ENCODE measurements at places on chromosomes 13 and 19.
A peak's percentile ranks its signal among the peaks of the same experiment; 100 is the strongest.

GRCh38 chr19:46426035-46426505 lies 2.7 kb downstream of the PNMA8C start:
- DNase-seq = no peak
- H3K4me3 ChIP-seq = peak overlapping the region; percentile 44
- peak overlapping the region; percentile 79 for H3K27ac ChIP-seq

- no peak overlapping the region for H3K4me3 ChIP-seq
- no peaks in the 10 kb centered on the region for H3K36me3 ChIP-seq
- no peak for DNase-seq
- no peaks in the 10 kb centered on the region for H3K4me1 ChIP-seq
These were observed 115.8 kb downstream of the ZNF675 start for GRCh38 chr19:23571175-23571574.

GRCh38 chr13:65133094-65133493 lies 2097.0 kb downstream of the PCDH9 start:
- no peak overlapping the region for H3K27ac ChIP-seq
- H3K27me3 ChIP-seq = no peaks in the 10 kb centered on the region
- DNase-seq = no peak
- H3K4me3 ChIP-seq = no peak overlapping the region
- H3K4me1 ChIP-seq = no peaks in the 10 kb centered on the region
- no peaks in the 10 kb centered on the region for H3K36me3 ChIP-seq

- DNase-seq = no peak
- no peak overlapping the region for H3K27ac ChIP-seq
- no peaks in the 10 kb centered on the region for H3K27me3 ChIP-seq
- no peaks in the 10 kb centered on the region for H3K36me3 ChIP-seq
- H3K4me1 ChIP-seq = no peaks in the 10 kb centered on the region
These were observed 442.7 kb downstream of the OXGR1 start for GRCh38 chr13:96551546-96551945.

DNA sequence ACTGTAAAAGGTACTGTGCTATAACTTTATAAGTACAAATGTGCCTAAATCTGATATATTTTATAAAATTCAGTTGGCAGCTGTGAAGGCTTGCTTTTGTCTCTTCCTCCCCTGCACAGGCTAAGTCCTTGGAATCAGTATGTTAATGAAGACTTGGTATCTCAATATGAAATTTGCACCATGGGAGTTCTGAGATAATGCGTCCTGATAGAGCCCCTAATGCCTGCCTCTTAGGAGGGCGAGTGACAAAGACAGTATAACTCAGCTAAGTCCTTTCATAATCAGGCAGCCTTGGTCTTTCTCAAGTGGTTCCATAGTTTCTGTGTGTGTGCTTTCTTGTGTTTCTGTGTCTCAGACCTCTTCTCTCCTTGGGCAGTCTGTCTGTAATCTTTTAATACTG lies 14.7 kb downstream of the LRCH1 start:
- no peak overlapping the region for H3K4me3 ChIP-seq
- H3K27me3 ChIP-seq = no peaks in the 10 kb centered on the region
- H3K4me1 ChIP-seq = peaks cover 15% of the 10 kb centered on the region
- H3K36me3 ChIP-seq = no peaks in the 10 kb centered on the region
- H3K27ac ChIP-seq = no peak overlapping the region

DNA sequence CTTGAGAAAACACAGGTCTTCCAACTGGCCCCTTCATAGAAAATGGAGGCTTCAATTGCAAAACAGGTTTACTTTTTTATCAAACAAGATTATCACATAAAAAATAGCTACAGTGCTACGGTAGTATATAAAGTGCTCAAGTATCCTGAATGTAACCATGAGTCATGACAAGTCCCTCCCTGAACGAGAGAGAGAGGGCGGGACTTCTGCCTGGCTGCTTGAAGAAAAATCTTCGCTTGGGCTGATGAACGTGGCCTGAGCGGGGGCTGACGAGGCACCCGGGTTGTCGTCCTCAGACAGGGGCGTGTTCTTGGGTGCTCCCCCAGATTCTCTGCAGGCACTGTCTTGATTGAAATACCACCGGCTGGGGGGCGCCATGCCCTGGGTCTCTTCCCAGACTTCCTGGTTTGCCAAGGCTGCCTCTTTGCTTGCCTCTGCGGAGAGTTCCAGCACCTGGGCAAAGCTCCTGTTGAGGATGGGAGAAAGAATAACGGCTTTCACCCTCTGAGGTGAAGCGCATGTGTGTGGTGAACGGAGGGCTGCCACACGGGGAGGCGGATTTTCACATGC lies 23.2 kb upstream of the CPAMD8 start:
- H3K4me1 ChIP-seq = no peaks in the 10 kb centered on the region
- no peak for DNase-seq
- no peaks in the 10 kb centered on the region for H3K36me3 ChIP-seq
- no peak overlapping the region for H3K4me3 ChIP-seq

DNA sequence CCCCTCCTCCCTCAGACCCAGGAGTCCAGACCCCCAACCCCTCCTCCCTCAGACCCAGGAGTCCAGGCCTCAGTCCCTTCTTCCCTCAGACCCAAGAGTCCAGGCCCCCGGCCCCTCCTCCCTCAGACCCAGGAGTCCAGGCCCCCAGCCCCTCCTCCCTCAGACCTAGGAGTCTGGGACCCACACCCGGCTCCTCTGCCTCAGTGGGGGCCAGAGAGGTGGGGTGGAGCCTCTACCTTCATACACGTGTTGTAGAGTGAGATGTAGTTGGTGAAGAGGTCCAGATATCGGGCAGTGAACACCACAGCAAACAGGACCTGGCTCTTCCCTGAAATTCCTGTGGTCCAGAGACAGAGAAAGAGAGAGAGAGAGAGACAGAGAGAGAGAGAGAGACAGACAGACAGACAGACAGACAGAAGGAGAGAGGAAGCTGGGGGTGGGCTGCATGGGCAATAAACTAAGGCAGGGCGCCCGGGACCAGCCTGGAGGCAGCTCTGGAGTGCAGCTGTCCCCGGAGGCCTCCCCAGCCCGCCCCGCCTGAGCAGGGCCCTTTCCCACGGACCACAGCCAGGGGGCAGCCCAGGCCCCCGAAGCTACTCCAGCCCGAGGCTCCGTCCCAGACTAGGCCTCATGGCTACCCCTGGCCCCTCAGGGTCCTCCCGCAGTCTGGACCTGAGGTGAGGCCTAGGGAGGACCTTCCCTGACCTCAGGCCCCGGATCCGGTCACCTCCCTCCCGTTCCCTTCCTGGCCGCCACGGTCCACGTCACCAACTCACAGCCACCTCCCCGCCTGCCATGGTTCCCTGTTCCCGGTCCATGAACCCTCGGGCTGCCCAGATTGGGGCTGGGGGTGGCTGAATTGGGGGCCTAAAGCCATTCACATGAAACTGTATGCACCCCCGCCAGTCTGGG lies 907 bp downstream of the KDELR1 start:
- H3K4me1 ChIP-seq = peaks cover 9% of the 10 kb centered on the region
- H3K4me3 ChIP-seq = peak overlapping the region; percentile 73

GRCh38 chr19:49210108-49210900 lies 52.7 kb downstream of the TRPM4 start:
- no peaks in the 10 kb centered on the region for H3K36me3 ChIP-seq
- DNase-seq = peak; percentile 70
- H3K4me1 ChIP-seq = peaks cover 6% of the 10 kb centered on the region
- no peaks in the 10 kb centered on the region for H3K27me3 ChIP-seq

GRCh38 chr13:66556306-66556705 lies 673.8 kb downstream of the PCDH9 start:
- H3K4me1 ChIP-seq = no peaks in the 10 kb centered on the region
- DNase-seq = no peak
- H3K36me3 ChIP-seq = no peaks in the 10 kb centered on the region

DNA sequence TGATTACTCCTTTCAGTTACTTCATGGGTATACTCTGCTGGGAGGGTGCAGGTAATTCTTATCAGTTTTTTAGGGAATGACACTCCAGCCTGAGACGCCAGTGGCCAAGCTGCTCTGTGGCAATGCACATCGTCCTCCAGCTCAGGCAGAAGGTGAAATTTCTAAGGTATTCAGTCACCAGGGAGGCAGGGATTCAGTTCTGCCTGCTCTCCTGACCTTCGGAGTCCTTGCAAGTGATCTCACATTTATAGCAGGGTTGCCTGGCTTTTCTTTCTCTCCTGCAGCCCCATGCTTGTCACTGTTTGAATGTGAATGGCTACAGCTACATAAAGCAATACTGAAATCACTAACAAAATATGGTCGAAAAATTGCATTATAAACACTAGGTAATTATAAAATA lies 1447.5 kb downstream of the EFNB2 start:
- DNase-seq = no peak
- no peaks in the 10 kb centered on the region for H3K27me3 ChIP-seq
- no peaks in the 10 kb centered on the region for H3K36me3 ChIP-seq

- H3K36me3 ChIP-seq = no peaks in the 10 kb centered on the region
- H3K4me3 ChIP-seq = no peak overlapping the region
- no peak overlapping the region for H3K27ac ChIP-seq
- peaks cover 19% of the 10 kb centered on the region for H3K4me1 ChIP-seq
- H3K27me3 ChIP-seq = no peaks in the 10 kb centered on the region
These were observed 68.1 kb downstream of the GNG7 start for GRCh38 chr19:2634228-2634951.

GRCh38 chr19:43562698-43563241 lies 12.6 kb downstream of the XRCC1 start:
- no peaks in the 10 kb centered on the region for H3K36me3 ChIP-seq
- peaks cover 3% of the 10 kb centered on the region for H3K4me1 ChIP-seq
- no peak overlapping the region for H3K27ac ChIP-seq
- no peaks in the 10 kb centered on the region for H3K27me3 ChIP-seq

DNA sequence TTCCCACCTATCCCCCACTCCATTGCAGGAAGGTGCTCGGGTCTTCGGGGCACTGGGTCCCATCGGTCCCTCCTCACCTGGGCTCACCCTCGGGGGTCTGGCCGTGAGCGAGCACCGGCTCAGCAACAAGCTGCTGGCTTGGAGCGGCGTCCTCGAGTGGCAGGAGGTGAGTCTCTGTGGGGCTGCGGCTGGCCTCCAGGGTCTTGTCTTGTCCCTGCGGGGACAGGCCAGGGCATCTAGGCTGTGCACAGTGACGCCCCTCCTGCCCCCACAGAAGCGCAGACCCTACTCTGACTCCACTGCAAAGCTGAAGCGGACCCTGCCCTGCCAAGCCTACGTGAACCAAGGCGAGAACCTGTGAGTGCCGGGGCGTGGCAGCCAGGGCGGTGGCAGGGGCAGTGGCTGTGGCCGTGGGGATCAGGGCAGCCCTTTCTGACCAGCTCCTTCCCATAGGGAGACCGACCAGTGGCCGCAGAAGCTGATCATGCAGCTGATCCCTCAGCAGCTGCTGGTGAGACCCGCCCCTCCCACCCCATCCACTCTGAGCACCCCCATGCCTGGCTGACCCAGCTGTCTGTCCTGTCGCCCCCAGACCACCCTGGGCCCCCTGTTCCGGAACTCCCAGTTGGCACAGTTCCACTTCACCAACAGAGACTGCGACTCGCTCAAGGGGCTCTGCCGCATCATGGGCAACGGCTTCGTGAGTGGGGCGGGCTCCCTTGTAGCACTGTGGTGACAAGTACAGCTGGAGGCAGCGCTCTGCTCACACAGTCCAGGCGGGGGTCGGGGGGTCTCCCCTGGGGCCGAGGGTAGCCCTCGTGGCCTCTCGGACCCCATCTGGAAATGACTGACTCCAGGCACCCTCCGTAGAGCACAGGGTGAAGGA lies 3.7 kb downstream of the PTOV1 start:
- H3K4me1 ChIP-seq = peaks cover 5% of the 10 kb centered on the region
- H3K4me3 ChIP-seq = no peak overlapping the region
- H3K36me3 ChIP-seq = no peaks in the 10 kb centered on the region

- no peak overlapping the region for H3K4me3 ChIP-seq
- H3K27me3 ChIP-seq = no peaks in the 10 kb centered on the region
- H3K4me1 ChIP-seq = peaks cover 1% of the 10 kb centered on the region
- DNase-seq = peak; percentile 79
- H3K36me3 ChIP-seq = no peaks in the 10 kb centered on the region
These were observed 15.7 kb downstream of the PLIN3 start for GRCh38 chr19:4851551-4852290.

DNA sequence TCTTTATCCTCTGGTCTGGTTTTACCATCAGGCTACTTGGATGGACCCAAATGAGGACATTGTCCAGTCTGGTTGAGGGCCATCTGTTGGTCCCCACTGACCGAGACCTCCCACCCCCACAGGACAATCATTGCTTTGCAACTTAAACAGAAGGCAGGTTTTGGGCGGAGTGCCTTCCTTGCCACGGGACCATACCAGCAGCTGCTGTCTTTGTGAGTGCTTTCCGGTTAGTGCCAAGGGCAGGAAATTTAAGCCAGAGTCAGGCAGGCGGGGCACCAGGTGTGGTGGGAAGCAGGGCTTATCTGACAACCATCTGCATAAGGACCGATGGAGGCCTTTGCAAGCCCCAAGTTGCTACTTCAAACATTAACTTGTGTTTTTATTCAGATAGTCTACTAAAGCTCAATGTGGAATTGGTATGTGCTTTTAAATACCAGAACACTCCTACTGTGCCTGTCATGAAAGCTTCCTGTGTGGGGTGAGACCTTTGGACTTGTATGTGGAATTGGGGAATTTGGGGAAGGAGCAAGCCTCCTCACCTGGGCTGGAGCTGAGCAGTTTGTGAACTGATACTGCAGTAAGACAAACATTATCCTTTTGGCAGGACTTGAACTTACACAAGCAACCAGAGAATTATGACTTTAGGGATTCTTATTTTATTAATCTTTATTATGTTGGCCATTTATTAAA lies 39.3 kb upstream of the UBE2L5 start:
- H3K4me1 ChIP-seq = no peaks in the 10 kb centered on the region
- H3K4me3 ChIP-seq = no peak overlapping the region
- no peaks in the 10 kb centered on the region for H3K27me3 ChIP-seq

DNA sequence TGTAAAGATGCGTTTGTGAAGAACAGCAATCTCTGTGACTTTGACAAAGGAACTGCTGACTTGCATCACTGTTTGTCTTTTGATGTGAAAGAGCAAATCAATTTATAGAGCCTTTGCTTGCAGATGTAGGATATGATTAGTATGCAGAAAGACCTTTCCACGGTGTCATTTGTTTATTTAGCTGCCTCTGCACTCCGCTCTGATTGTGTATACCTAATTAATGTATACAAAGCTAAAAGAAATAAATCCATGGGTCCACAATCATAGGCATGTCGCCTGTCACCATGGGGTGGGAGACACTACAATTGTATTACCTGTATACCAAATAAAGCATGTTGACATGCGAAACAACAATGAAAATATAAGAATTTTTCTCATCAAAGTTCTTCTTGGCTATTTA lies 410.7 kb downstream of the MZT1 start:
- no peak for DNase-seq
- H3K27me3 ChIP-seq = no peaks in the 10 kb centered on the region

- no peaks in the 10 kb centered on the region for H3K36me3 ChIP-seq
- H3K4me3 ChIP-seq = no peak overlapping the region
- no peaks in the 10 kb centered on the region for H3K27me3 ChIP-seq
These were observed 524.1 kb upstream of the SLITRK5 start for GRCh38 chr13:87147076-87147475.

- no peak overlapping the region for H3K4me3 ChIP-seq
- H3K27ac ChIP-seq = no peak overlapping the region
- no peaks in the 10 kb centered on the region for H3K4me1 ChIP-seq
- DNase-seq = no peak
These were observed 120.7 kb downstream of the ZNF429 start for GRCh38 chr19:21626091-21626490.

- H3K27me3 ChIP-seq = no peaks in the 10 kb centered on the region
- no peaks in the 10 kb centered on the region for H3K36me3 ChIP-seq
- no peak for DNase-seq
- no peak overlapping the region for H3K27ac ChIP-seq
- H3K4me3 ChIP-seq = no peak overlapping the region
These were observed 13.1 kb downstream of the IRS2 start for GRCh38 chr13:109773276-109773675.
